Kidney (tissue), 22 donors: ENCODE measurements at places on chromosomes 2 and 18.

DNA sequence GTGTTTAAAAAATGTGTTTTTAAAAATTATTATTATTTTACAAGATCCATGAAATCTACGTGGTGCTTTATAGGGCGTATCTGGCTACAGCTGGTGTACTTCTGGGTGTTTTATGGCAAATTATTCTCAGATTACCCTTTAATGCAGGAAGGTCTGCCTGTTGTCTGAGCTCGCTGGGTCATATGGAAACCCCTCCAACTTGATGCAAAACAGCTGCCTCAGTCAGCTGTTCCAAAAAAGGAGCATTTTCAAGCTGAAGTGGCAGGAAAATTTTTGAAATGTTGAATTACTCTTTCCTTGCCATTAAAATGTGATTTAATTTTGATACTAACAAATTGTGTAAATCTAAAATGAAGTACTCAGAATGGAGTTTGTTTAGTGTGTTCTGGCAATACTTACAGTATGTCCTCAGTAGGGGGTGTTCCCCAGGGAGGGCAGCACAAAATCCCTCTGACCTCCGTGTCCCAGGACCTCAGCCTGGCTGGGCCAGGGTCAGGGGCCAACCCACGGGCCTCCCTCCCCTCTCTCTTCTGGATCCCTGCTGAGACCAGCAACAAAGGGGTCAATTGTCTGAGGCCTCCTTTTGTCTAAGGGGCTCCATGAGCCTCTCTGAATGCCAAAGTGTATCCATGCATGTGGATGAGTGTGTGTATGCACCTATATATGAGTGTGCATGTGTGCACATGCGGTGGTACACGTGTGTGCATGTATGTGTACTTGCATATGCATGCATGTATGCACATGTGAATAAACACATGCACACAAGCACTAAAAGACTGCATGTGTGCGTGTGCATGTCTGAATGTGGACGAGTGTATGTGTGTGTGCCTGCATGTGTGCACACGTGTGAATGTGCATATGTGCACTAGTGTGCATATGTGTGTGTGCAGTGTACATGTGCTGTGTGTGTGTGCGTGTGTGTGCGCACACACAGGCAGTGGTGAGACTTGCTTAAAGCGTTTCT, 105.4 kb downstream of the ACOXL start:
- DNase-seq, result no peak

DNA sequence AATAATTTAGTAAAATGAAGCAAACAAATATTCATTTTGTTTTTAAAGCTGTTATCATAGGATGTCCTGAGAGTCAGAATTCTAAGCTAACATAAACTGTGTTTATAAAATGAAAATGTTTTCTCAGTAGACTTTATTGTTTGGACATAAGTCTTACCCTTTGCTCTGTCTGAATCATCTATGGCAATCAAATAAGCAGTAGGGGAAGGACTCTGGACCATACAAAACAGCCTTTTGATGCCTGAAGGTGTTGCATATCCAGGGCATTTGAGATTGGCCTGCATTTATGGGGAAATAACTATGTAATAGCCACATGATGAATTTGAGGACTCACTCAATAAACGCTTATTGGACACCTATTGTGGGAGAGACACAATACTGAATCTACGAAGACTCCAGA, 123.0 kb upstream of the ATP5MC3 start:
- no peak for DNase-seq

- DNase-seq, result no peak
Observed at GRCh38 chr2:54966837-54967236, 83.4 kb downstream of the RTN4 start.

- no peak for DNase-seq
Observed at GRCh38 chr2:172279813-172280212, 147.6 kb upstream of the ITGA6 start.

- no peak for DNase-seq
Observed at GRCh38 chr18:62558015-62558663, 35.3 kb downstream of the ZCCHC2 start.

DNA sequence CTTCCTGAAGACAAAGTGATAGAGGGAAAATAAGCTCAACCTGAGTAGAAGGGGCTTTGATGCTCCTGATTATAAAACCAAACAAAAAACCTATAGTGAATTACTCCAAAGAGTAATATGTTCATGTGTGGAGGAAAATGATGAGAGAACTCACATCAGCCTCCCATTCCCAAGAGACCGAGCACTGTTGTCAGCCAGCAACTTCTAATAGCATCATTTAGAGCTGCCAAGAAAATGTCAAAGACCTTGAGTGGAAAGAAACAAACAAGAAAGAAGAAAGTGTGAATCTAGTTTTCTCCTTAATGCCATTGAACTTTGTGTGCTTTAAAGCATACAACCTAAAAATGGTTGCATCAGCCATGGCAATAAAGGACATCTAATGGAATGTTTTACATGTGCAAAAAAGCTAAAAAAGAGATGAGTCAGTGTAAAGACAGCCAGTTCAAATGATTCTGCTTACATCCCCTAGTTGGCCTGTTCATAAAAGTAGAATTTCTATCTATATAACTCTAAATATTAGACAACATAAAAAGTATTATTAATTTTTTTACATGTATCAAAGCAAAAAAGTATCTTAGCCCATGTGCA, 1066.2 kb downstream of the TDRD15 start:
- no peak for DNase-seq

GRCh38 chr18:23938043-23938756, 76.4 kb upstream of the TTC39C start:
- DNase-seq, result no peak

DNA sequence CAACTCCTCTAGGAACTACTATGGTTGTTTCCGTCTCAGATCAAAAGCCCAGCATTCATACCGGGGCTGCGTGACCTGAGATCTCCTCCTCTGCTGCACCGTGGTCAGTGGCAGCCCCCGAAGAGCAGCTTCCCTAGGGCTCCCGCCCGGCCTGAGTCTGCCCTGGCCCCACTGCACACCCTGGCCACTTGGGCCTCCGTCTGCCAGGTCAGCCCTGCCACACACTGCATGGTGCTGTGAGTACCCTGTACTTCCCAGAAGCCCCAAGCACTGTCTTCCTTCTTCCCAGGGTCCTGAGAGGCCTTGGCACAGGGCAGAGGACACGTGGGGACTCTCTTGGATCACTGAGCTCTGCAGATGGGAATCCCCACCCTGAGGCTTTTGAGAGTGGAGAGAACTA, 81.5 kb upstream of the GPC1 start:
- no peak for DNase-seq

GRCh38 chr2:99780276-99780675, 290.5 kb upstream of the REV1 start:
- DNase-seq, result no peak

GRCh38 chr2:10083692-10084211, 3.5 kb upstream of the CYS1 start:
- no peak for DNase-seq

DNA sequence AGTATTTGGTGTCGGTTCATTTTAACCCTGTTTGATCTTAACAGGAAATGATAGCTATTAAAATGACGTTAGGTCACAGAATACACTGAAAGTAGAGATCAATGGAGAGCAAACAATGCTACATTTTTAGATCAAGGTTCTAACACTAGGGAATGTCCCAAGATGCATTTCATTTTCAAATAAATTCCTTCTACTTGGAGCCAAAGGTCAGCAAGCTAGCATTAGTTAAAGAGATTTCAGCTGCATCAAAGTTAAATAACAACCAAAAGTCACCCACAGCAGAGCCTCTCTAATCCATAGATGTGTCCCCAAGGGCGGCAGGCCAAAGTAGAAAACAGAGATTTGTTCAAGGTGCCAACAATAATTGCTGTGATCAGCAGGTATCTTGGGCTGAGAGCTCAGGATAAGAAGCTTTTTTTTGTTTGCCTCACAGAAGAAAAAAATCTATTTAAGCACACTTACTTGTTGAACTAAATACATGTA, 1233.6 kb upstream of the TMEFF2 start:
- DNase-seq, result peak; percentile 27

- no peak for DNase-seq
Observed at GRCh38 chr2:159409116-159409800, 122.8 kb upstream of the WDSUB1 start.

DNA sequence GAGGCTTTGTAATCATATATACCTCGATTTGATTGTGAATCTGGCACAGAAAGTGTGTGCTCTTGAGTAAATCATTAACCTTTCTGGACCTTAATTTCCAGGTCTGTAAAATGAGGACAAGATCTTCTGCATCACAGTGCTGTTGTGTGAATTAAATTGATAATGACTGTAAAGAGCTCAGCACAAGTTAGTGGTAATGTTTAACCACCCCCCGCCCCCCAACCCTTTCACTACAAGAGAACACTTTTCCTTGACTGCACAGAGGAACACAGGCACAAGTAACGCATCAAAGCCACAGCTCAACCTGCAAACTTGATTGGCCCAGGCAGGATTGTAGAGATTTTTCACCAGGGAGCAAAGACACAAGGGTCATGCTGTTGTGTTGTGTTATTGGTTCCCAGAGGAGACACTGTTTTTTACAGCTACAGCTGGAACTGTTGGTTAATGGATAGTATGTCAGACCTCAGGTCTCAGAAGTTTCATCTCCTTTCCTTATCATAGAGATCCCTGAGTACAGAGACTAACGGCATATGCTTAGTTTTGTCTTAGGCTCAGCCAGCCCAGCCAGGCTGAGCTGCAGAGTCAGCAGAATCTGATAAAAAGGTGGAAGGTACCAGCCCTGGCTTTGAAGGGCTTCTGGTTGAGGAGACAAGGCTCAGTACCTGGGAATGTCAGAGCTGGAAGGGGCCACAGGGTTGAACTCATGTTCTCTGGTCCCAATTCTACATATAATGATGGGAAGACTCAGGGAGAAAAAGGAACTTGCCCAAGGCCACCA, 10.6 kb downstream of the SETBP1 start:
- DNase-seq, result no peak

GRCh38 chr18:57171026-57171425, 24.1 kb downstream of the BOD1L2 start:
- no peak for DNase-seq
